ENCODE measurements at places on chromosomes 1 and 21.

- no peak for DNase-seq
Observed at GRCh38 chr1:156143765-156144489, 9.5 kb upstream of the SEMA4A start.

- DNase-seq = no peak
Observed at GRCh38 chr1:248187363-248187762, 9.7 kb upstream of the OR2M3 start.

GRCh38 chr1:211751438-211751837, 76.0 kb upstream of the NEK2 start:
- no peak for DNase-seq

- no peak for DNase-seq
Observed at GRCh38 chr1:171196351-171196750, 11.3 kb downstream of the FMO2 start.

DNA sequence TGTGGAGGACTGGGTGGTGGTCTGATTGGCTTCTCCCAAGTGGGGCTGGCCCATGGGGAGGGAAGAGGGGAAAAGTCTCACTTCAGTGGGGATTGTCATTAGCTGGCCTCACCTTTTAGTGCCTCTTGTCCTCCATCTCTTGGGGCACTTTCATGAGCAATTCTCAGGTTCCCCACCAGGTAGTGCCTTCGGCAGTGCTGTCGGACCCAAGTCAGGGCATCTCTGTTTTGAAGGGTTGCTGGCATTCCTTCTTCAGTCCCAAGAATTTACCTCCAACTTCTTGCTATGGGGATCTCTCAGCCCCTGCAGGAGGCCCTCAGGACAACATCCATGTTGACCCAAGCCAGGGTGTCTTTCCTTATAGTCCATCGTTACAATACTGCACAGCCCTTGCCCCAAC, 54.7 kb upstream of the F3 start:
- DNase-seq = no peak

GRCh38 chr1:109361069-109361468, 36.6 kb downstream of the SORT1 start:
- no peak for DNase-seq

DNA sequence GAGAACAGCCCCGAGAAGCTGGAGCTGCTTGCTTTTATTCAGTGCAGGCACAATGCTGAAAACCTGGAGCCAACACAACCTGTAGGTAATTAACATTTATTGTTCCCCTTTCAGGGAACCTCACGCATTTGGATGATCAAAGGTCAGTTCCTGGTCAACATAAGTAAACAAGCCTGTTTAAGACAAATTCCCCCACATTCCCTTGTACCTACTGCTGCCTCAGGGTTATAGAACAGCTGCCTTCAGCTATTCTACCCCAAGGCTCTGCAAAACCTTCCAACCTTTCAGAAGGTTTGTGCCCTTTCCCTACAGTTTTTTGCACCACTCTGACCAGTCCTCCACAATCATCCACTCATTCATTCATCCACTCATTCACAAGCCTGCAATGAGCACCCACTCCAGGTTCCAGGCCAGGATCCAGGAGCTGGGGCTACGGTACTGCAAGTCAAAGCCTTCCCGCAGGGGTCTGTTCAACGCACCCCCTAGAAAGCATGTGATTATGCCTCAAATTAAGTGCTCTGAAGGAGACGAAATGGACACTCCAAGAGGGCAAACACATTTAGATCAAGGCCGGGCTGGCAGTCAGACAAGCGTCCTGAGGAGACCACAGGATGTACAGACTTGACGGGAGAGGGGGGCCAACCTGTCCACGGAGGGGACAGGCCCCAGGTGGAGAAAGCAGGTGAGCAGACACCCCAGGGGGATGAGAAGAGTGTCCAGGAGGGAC, 683.9 kb downstream of the MATN1 start:
- no peak for DNase-seq

- DNase-seq = peak; percentile 85
Observed at GRCh38 chr1:93080179-93080823, 1.2 kb downstream of the MTF2 start.

DNA sequence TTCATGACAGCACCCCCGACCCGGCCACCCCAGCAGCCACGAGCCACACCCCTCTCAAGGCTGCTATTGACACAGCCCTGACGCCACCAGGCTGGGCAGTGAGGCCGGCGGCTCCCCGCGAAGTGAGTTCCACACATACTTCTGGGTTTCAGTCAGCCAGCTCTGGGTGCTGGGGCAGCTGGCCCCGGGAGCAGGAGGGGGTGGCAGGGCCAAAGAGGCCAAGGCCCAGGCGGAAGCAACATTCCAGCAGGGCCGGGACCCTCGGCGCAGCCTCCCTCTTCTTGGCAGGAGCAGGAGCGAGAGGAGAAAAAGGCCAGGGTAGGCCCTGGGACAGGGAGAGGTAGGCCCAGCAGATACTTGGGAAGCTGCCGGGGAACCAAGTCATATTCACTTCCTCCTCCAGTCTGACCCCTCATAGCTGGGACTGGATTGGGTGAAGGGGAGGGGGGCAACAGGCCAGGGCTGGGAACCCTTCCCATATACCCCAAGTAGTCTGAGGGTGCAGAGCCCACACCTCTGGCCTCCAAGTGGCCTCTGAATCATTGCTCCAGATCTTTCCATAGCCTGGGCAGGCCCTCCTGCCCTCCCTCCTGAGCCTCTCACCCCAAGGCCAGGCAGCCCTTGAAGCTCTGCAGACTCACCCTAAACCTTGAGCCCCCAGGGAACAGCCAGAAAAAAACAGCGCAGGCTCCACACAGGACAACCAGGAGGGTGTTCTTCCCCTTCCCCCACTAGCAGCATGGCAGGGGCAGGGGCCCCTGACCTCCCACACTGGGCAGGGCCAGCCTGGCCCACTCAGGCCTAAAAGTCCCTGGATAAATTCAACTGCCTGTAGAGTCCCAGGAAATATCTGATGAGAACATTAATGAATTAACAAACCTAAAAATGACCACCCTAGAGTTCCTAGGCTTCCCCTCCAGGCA, 5.7 kb downstream of the HSPG2 start:
- peak; percentile 82 for DNase-seq

DNA sequence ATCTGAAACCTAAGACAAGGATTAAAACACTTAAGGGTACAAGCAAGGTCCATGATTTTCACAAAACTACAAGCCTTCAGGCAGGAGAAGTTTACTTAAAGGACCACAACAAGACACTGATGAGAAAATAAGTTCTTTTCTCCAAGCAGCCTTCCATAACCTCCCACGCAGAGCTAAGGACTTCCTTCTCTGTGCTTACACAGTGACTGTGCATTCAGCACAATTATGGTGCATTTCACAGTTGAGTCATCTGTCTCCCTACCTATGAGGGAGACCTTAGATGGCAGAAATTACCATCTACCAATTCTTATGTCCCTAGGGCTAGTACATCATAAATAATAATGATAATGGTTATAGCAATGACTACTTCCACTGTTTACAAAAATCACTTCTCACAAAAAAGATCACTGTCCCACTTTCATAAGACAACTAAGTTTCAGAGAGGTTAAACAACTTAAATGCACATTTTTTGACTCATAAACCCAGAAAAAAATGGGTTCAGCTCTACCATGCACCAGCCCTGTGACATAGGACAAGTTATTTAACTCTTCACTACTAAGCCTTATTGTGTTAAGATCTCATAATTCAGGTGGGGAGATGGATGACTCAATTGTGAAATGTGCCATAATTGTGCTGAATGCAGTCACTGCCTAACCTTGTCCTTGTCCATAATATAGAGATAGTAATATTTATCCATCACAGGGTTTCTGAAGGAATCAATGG, 45.3 kb downstream of the TARBP1 start:
- no peak for DNase-seq

DNA sequence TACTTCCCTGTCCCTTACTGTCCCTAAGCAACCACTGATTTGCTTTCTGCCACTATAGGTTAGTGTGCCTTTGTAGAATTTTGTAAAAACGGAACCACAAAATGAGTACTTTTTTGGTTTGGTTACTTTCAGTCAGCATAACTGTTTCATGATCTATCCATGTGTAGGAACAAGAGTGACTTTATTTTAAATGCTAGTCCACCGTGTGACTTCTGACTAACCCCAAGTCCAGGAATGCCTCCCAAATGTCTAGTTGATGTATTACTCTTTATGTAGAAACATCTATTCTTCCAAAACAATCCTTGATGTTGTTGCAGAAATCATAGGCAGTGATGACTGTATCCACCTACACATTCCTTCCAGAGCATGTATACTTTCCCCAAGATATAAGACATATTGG, 21.3 kb downstream of the ATPAF1 start:
- DNase-seq = no peak

DNA sequence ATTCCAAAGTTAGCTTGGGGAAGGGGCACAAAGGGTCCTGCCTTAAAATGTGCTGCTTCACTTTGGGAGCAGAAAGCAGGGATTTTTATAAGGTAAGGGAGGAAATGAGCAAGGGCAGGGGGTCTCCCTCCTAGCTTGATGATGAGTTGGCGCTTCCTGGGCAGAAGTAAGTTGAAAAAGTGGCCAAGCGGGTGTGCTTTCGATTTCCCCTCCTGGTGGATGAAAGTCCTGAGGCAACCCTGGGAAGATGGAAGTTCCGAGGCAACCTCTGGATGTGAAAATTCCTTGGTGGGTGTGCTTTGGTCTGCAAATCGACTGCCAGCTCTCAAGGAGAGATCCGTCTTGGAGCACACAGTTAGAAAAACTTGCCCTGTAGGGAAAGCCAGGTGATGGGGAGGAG, 41.7 kb upstream of the CD2 start:
- no peak for DNase-seq

GRCh38 chr21:45032332-45032731, 42.0 kb upstream of the ADARB1 start:
- DNase-seq = no peak

DNA sequence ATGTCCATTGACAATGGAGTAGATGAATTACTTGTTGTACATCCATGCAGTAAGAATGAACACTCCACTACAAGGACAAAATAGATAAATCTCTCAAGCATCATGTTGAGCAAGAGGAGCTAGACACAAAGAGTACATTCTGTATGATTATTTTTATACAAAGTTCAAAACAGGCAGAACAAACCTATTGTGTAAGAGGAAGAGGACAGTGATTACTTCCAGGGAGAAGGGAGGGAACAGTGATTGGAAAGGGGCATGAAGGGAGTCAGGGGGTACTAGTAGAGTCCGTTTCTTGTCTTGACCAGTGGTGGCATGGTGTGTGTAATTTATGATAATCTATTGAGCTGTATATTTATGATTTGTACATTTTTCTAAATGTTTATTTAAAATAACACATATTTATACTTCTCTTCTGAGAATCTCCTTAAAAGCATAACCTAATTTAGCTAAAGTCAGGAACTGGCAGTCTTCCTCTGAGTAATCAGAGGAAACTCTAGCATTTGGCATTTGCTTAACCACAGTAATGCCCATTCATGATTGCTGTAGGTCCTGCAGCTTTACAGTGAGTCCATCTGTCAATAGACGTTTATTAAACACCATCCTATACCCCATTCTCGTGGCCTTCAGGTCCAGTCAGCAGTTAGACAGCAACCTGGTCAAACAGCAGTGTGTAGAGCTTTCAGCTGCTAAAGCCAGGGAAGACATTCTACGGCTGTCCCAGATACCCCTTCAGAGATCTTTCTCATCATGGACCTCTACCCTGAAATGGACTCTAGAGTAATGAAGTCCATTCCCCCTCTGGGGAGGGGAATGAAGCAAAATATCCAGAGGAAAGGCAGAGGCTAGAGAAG, 114.1 kb upstream of the GALNT2 start:
- DNase-seq = no peak

DNA sequence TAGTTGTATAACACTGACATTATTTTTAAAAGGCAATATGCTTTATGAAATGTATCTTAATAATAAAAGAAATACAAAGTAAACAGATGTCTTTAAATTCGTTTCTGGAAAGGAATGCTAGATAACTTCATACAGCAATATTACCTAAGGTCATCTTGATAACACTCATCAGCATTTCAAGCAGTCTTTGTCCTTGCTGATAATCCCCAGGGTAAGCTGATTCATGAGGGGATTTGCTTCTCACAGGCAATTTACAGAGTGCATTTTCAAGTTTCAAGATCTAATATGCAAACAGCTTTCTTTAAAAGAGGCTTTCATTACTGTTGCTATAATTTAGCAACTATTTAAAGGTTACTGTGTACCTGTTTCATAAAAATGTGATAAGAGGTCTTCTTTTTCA, 75.2 kb upstream of the NEK2 start:
- no peak for DNase-seq

Measured in SW480 (cell line).